ENCODE measurements at places on chromosomes 2 and 18.

DNA sequence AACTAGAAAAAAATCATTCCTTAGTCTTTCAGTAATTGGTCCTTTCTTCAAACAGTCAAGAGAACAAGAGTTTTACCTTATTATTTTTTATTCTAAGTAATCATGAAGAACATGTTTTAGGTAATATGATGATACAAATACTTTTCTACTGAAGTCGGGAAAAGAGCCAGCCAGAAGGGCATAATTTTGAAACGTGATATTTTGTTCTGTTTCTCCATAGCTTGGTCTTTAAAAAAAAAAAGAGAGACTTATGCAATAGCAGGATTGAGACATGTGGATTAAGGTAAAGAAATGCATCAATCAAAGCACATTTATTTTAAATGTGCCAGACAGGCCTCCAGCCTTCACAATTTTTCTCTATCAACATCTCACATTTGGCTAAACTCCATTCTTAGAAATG lies 1016.8 kb downstream of the CNTNAP5 start:
- no peak for DNase-seq

GRCh38 chr18:40208958-40209357 lies 1746.1 kb upstream of the PIK3C3 start:
- no peak for DNase-seq

DNA sequence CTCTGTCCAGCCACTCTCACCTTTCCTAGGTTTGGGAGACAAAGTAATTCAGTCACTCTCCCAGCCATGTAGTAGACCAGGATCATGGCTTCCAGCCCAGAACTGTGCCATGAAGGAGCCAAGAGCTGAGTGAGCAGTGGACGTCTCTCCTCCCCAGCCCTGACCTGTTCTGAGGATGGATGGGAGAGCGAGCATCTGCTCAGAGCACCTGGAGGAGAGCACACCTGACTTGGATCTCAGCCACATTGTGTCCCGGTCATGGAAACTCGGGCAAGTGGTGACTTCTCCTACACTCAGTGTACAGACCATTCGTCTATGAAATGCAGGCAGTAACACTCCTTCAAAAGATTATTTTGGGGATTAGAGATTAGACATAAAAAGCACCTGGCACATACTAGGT lies 299.7 kb downstream of the TNS1 start:
- DNase-seq = no peak

GRCh38 chr2:9003366-9003615 lies 193 bp downstream of the MBOAT2 start:
- DNase-seq = no peak

DNA sequence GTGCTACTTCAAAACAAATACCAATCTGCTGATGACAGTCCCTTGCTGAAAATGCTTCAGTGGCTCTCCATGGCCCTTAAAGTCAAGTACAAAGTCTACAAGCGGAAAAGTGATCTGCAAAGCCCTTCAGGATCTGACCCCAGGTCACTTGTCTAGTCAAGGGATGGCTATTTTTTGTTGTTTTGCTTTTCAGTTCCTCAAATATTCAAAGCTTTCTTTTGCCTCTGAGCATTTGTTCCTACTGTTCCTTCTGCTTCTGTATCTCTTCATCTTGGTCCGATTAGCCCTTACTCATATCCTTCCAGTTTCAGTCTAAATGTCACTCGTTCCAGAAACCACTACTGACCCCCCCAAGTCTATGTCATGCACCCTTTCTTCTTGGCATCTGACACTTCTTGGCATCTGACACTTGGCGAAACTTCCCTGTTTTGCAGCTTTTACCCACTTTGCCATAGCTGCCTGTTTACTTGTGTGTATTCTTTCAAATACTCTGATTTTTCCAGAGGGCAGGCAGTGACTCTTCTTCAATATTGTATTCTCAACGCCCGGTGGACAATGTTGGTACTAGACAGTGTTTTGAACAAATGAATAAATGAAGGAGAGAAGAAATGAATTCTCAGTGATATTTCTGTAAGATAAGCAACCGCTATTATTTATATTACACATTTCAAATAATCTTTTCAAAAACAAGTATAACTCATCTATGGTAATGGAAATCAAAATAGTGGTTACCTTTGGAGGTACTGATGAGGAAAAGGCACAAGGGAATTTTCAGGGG lies 175.9 kb upstream of the FN1 start:
- no peak for DNase-seq

- peak; percentile 6 for DNase-seq
Observed at GRCh38 chr2:84741182-84741822, 139.6 kb downstream of the TRABD2A start.

DNA sequence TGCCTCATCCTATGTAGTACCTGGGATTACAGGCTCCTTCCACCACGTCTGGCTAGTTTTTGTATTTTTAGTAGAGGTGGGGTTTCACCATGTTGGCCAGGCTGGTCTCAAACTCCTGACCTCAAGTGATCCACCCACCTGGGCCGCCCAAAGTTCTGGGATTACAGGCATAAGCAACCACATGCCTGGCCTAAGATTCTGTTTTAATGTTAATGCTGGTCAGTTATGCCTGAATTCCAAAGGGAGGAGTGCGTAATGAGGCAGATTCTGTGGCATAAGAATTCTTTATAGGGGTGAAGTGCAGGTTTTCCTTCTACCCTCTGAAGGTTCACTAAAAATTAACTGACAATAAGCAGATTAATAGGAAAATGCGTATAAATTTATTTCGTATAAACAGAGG lies 1343.8 kb upstream of the LRRTM1 start:
- no peak for DNase-seq

DNA sequence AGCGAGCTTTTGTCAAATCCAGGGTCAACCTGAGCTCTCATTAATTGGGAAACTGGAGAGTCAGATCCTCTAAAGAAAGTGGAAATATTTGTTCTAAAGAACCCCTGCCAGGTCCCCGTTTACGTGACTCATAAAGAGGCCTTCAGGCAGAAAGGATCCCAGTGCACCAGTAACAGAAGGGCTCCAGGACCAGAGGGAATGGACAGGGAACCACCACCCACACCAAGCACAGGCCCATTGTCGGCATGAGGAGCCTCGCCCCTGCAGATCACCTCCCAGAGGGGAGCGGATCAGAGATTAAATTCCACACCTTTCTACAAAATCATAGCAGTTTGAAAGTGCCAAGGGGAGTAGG lies 16.4 kb upstream of the C1QL2 start:
- no peak for DNase-seq

DNA sequence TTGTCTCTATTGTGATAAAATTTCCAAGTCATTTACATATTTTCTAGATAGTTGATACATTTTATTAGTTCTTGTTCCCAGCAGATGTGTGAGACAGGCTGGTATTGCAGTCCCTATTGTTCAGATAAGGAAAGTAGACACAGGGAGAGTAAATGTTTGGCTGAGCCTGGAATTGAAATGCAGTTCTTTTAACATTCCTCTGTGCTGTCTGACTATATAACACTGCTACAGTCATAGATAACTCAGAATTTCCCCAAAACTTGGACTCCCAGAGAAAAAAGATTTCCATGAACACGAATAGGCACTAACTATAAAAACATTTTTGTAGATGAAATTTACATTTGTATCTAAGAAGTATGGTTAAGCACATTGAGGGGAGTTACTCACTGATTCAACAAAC lies 71.4 kb downstream of the PLCL1 start:
- no peak for DNase-seq

GRCh38 chr2:69580486-69580885 lies 63.1 kb downstream of the AAK1 start:
- no peak for DNase-seq

- no peak for DNase-seq
Observed at GRCh38 chr2:128217671-128218070, 101.0 kb downstream of the HS6ST1 start.

DNA sequence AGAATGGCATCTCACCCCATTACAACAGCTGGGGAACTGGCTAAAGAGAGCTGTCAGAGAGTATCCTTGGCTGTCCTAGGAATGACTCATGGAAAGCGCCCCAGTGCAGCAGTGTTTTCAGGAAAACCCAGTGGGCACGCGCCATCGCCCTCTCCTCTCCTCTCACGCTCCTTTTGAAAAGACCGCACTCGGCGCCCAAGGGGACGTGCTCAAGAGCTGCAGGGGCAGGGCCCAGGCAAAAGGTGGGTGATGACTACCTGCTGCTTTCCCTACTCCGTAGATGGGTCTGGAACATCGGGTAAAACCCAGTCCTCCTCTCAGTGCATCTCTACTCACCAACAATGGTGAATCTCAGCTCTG lies 68.1 kb downstream of the EMILIN2 start:
- DNase-seq = no peak

DNA sequence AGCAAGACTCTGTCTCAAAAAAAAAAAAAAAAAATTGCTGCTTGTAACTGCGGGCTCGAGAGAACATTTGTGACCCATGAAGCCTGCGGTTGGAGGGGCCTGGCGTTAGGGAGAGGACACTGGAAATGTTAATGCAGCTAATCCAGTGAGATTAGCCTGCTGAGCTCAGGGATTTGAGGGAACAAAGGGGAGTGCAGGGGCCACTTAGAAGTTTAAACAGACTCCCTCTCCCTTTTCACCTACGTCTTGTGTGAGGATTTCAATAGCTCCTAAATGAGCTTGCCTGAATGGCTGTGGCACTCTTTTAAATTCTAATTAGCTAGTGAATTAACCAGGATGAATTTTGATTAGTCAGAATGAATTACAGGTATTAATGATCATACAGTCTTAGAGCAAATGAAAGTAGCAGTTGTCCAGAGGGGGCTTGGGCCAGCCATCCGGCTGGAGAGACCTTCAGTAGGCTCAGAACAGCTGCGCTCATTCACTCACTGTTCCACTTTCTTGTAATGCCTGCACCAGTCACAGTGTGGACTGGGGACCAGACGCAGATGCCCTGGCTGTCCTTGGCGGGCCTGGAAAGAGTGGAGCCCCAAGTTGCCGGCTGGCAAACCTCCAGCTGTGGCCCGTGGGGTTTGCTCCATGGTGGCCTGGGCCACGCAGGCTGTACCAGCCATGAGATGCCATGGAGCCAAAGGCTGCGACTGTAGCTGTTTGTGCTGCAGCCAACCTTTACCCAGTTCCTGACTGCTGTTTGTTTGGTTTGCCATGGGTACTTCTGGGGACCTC lies 20.8 kb downstream of the LDLRAD4 start:
- DNase-seq = no peak

DNA sequence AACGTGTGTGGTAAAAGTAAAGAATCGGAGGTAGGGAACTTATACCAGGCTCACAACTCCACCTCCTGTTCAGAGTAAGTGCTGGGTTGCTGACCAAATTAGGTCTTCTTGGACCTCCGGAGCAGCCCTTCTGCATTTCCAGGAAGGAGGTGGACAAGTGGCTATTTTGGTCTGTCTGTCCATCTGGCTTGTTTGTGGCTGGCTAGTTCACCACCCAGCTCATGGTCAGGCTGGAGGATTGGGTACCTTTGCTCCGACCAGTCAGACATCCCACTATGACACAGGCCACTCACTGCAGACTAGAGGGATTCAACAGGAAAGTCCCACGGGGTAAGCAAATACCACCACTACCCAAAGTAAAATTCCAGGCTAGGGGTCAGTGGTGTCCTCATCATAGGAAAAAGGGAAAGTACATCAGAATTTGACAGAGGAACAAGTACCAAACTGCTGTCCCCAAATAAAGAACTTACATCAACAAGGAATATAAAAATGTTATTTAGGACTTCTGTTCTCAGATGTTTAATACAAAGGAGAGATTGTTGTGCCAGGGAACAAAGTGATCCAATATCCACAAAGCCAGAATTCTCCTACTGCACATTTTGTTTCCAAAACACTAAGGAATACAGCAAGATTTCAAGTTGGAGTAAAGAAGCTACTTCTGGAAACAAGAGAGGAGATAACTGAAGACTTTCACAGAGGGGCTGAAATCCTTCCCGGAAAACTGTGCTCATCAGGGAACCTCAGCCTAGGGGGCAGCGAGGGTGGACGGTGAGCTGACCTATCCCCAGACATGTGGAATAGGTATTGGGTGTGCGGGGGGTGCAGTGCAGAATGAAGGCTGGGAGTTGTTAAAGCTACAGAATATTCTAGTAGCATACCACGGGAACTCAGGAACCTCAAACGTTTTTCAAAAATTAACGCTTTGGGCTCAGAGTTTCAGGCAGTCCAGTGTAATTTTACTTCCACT lies 56.9 kb downstream of the BCL2 start:
- no peak for DNase-seq

- no peak for DNase-seq
Observed at GRCh38 chr2:132883430-132883829, 213.4 kb upstream of the LYPD1 start.

GRCh38 chr2:777051-777450 lies 99.8 kb upstream of the TMEM18 start:
- DNase-seq = no peak

GRCh38 chr2:172554352-172555271 lies 1.3 kb upstream of the PDK1 start:
- no peak for DNase-seq

DNA sequence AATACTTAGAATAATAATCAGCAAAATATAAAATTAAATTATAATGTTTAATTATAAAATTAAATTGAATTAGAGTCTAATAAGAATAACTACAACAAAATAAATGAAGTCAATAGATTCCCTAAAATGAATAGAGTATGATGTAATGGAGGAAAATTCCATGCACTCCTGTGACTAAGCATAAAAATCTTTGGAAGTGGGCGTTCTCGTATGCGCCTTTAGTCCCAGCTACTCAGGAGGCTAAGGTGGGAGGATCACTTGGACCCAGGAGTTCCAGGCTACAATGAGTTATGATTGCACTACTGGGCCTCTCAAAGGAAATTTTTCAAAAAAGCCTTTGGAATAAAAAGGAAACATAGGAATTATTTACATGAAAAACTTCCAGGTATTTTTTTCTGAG lies 955.4 kb upstream of the POU3F3 start:
- DNase-seq = peak; percentile 9

- no peak for DNase-seq
Observed at GRCh38 chr2:224120986-224121385, 81.9 kb upstream of the SERPINE2 start.

- DNase-seq = no peak
Observed at GRCh38 chr2:105394951-105395611, 3.8 kb downstream of the FHL2 start.

GRCh38 chr2:80030135-80030534 lies 274.4 kb downstream of the LRRTM1 start:
- DNase-seq = no peak

- DNase-seq = no peak
Observed at GRCh38 chr2:175630280-175631244, 371.5 kb downstream of the LNPK start.

DNA sequence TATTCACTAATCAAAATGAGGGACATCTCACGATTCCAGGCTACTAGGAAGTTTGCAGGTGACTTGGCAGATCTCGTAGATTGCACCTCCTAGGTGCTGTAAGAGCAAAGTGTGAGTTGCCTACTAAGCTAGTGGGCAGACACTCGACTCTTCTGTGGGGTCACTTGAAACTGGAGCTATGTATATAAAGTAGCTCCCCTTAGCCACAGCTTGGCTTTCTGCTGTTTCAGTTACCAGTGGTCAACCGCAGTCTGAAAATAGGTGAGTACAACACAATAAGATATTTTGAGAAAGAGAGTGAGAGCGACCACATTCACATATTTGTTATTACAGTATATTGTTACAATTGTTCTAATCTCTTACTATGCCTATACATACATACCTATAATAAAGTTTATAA lies 23.3 kb downstream of the CTAGE1 start:
- DNase-seq = no peak

Measured in A549 (cell line).